ENCODE measurements at places on chromosomes 7 and 10.

GRCh38 chr7:54967377-54967776, 51.4 kb upstream of the EGFR start:
- DNase-seq = no peak
- H3K4me3 ChIP-seq = no peak overlapping the region
- H3K27me3 ChIP-seq = no peaks in the 10 kb centered on the region
- H3K4me1 ChIP-seq = no peaks in the 10 kb centered on the region

DNA sequence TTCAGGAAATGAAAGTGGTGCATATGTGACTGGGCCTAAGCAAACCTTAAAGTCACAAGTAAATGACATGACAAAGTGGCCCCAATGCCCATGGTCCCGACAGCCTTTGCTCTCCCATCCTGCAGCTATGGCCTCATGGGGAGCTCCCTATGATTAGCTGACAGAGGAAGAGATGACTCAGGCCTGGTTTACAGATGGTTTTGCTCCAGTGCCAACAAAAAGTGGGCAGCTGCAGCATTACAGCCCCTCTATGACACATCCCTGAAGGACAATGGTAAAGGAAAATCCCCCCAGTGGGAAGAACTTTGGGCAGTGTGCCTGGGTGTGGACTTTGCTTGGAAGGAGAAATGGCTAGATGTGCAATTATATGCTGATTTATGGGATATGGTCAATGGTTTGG, 105.1 kb upstream of the ADCY1 start:
- no peaks in the 10 kb centered on the region for H3K4me1 ChIP-seq
- no peaks in the 10 kb centered on the region for H3K36me3 ChIP-seq
- H3K27ac ChIP-seq = no peak overlapping the region
- no peak for DNase-seq
- H3K4me3 ChIP-seq = no peak overlapping the region
- H3K27me3 ChIP-seq = no peaks in the 10 kb centered on the region

GRCh38 chr10:30169342-30169741, 110.0 kb upstream of the JCAD start:
- H3K36me3 ChIP-seq = no peaks in the 10 kb centered on the region
- H3K4me3 ChIP-seq = no peak overlapping the region
- no peaks in the 10 kb centered on the region for H3K27me3 ChIP-seq
- DNase-seq = no peak

DNA sequence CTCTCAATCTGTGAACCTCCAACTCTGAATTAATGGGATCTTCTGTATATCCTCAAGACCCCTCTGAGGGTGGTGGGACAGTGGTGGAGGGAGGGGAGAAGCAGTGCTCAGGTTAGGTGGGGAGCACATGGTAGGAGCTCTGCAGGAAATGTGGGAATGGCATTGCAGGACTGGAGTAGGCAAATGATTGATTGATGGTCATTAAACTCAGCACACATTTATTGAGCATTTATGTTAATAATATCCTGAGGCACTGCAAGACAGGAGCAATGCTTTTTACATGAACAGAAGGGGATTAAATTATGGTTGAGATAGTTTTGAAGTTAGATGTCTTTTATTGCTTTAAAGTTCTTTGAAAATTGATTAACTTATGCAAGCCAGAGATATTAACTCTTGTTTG, 14.1 kb downstream of the BMPER start:
- H3K27ac ChIP-seq = no peak overlapping the region
- no peak overlapping the region for H3K4me3 ChIP-seq
- DNase-seq = no peak
- no peaks in the 10 kb centered on the region for H3K4me1 ChIP-seq

- no peaks in the 10 kb centered on the region for H3K27me3 ChIP-seq
- no peak for DNase-seq
- H3K4me1 ChIP-seq = no peaks in the 10 kb centered on the region
- no peaks in the 10 kb centered on the region for H3K36me3 ChIP-seq
Observed at GRCh38 chr7:130683026-130683425, 3.3 kb downstream of the TSGA13 start.

DNA sequence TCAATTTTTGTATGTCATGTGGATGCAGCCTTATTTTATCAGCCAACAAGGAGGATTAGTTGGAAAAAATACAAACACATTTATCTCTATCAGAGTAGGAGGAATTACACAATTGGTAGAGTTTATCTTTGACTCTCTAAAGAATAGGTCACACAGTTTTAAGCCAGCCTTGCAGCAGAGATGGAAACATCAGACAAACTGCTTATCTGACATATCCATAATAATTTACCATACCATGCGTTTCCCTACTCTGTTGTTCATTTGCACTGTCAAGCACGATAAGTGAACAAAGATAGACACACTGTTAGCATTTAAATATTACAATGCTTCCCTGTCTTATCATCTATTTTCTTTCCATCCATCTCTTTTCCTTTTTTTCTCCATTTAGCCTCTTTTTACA, 283.7 kb upstream of the SMIM30 start:
- no peak overlapping the region for H3K27ac ChIP-seq
- no peak for DNase-seq
- no peaks in the 10 kb centered on the region for H3K36me3 ChIP-seq
- no peak overlapping the region for H3K4me3 ChIP-seq

- no peak overlapping the region for H3K4me3 ChIP-seq
- H3K27me3 ChIP-seq = no peaks in the 10 kb centered on the region
- no peak for DNase-seq
- H3K27ac ChIP-seq = no peak overlapping the region
Observed at GRCh38 chr10:69899727-69900595, 98.3 kb downstream of the COL13A1 start.

GRCh38 chr7:112926018-112926417, 135.8 kb upstream of the TMEM168 start:
- no peak overlapping the region for H3K4me3 ChIP-seq
- no peaks in the 10 kb centered on the region for H3K4me1 ChIP-seq
- DNase-seq = no peak
- H3K36me3 ChIP-seq = no peaks in the 10 kb centered on the region
- H3K27ac ChIP-seq = no peak overlapping the region
- H3K27me3 ChIP-seq = no peaks in the 10 kb centered on the region

DNA sequence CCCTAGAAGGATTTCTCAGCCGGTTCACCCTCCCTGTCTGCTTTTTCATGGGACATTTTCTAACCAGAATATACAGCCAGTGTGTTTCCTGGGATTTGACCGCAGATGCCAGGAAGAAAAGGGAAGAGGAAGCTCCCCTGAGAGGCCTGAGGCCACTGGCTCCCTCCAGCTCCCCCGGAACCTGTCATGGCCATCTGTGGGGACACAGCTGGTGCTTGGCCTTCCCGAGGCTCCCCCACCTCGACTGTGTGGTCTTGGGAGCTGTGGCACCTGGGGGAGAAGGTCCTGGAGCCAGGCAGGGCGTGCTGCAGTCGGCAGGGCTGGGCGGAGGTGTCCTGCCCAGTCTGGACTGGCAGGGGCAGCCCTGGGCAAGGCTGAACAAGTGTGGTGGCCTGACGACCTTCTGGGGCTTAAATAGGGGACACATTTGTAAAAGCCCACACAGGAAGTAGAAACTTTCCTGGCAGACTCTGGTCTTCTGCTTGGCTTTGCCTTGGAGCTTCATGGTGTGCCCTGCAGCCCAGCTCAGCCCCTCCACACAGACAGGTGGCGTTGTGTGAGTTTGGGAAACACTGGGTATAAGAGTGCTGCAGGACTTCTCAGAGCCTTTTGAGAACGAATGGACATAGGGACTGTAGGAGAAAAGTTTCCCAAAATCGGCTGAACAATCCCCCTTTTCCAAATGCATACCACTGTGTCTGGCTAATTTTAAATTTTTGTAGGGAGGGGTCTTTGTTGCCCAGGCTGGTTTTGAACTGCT, 6.8 kb downstream of the BRI3 start:
- no peak overlapping the region for H3K27ac ChIP-seq
- no peaks in the 10 kb centered on the region for H3K36me3 ChIP-seq
- H3K4me3 ChIP-seq = no peak overlapping the region
- H3K27me3 ChIP-seq = no peaks in the 10 kb centered on the region

GRCh38 chr7:101562531-101563197, 66.4 kb downstream of the MYL10 start:
- DNase-seq = no peak
- H3K4me3 ChIP-seq = no peak overlapping the region
- no peak overlapping the region for H3K27ac ChIP-seq
- no peaks in the 10 kb centered on the region for H3K36me3 ChIP-seq
- no peaks in the 10 kb centered on the region for H3K27me3 ChIP-seq
- no peaks in the 10 kb centered on the region for H3K4me1 ChIP-seq

GRCh38 chr7:151017953-151018420, 6.3 kb downstream of the ATG9B start:
- H3K27me3 ChIP-seq = no peaks in the 10 kb centered on the region
- DNase-seq = peak; percentile 79
- no peaks in the 10 kb centered on the region for H3K36me3 ChIP-seq
- peaks cover 4% of the 10 kb centered on the region for H3K4me1 ChIP-seq
- H3K4me3 ChIP-seq = peak overlapping the region; percentile 31

DNA sequence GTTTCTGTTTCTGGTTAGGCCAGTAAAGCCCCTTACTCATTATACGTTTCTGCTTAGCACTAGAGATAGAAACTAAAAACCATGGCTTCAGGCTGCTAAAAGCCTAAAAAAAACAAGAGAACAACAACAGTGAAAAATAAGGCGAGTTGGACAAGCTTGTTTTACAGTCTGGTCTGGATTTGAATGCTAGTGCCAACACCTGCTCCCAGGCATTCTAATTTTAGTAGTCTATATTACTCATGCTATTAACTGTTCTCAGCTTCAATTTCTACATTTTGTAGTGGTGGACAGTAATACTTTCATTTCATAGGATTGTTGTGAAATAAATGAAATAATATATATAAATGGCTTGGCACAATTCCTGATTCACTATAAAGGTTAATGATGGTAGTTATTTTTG, 108.5 kb downstream of the HBP1 start:
- DNase-seq = no peak
- no peaks in the 10 kb centered on the region for H3K36me3 ChIP-seq
- no peaks in the 10 kb centered on the region for H3K4me1 ChIP-seq
- H3K4me3 ChIP-seq = no peak overlapping the region
- H3K27me3 ChIP-seq = no peaks in the 10 kb centered on the region

DNA sequence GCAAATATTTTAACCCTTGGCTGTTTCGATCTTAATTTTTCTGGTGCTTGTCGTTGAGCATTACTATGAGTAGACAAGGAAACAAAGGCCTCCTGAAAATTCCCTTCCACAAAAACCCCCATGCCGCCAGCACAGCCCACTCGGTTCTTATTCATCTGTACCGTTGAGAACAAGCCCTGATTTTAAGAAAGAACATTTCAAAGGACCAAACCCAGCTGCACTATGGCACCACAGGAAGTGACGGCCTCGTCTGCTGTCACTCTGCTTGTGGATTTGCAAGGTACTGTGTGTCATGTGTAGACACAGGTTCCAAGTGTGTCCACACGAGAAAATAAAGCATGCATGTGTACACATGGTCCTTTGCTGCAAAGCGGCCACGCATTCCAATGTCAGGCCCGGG, 285.2 kb downstream of the DNAJB6 start:
- H3K4me1 ChIP-seq = no peaks in the 10 kb centered on the region
- no peak overlapping the region for H3K4me3 ChIP-seq
- no peaks in the 10 kb centered on the region for H3K27me3 ChIP-seq

DNA sequence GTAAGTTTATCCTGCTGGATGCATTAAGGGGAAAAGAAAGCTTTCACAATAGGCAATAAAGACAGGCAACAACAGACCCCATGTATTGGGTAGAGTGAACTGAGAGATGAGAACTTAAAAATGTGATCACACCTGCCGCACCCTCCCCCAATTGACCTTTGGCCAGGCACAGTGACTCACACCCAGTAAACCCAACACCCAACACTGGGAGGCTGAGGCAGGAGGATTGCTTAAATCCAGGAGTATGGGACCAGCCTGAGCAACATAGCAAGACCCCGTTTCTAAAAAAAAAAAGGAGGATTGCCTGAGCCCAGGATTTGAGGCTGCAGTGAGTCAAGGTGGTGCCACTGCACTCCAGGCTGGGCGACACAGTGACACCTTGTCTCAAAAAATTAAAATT, 86.9 kb downstream of the MPP7 start:
- H3K4me1 ChIP-seq = no peaks in the 10 kb centered on the region
- H3K36me3 ChIP-seq = no peaks in the 10 kb centered on the region
- H3K27me3 ChIP-seq = no peaks in the 10 kb centered on the region
- no peak for DNase-seq
- H3K27ac ChIP-seq = no peak overlapping the region

DNA sequence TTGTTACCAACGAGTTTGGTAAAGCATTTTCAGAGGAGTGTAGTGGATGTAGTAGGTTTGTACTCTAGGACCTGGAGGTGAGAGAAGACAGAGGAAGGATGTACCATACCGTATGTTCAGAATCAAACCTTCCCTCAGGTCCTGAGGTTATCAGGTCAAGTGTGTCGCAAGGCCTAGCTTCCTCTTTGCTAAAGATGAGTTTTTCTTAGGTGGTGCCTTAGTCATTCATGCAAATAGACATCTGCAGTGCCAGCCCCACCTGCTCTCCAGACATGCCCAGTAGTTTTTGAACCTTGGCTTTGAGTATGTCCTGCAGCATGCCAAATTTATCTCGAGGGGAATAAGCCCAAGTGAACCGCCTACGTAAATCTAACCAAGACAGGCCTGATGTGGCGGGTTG, 71.3 kb downstream of the HDAC9 start:
- no peaks in the 10 kb centered on the region for H3K36me3 ChIP-seq
- no peak overlapping the region for H3K4me3 ChIP-seq
- no peak overlapping the region for H3K27ac ChIP-seq
- no peak for DNase-seq

- H3K4me1 ChIP-seq = no peaks in the 10 kb centered on the region
- no peak overlapping the region for H3K27ac ChIP-seq
- no peak overlapping the region for H3K4me3 ChIP-seq
- H3K27me3 ChIP-seq = no peaks in the 10 kb centered on the region
Observed at GRCh38 chr10:3132036-3133025, 40.3 kb downstream of the PITRM1 start.

- no peaks in the 10 kb centered on the region for H3K36me3 ChIP-seq
- peaks cover 19% of the 10 kb centered on the region for H3K4me1 ChIP-seq
- H3K27ac ChIP-seq = peak overlapping the region; percentile 59
- no peak overlapping the region for H3K4me3 ChIP-seq
- peak; percentile 73 for DNase-seq
Observed at GRCh38 chr7:106421181-106421762, 136.5 kb upstream of the NAMPT start.

GRCh38 chr7:122887198-122887597, 938 bp upstream of the CADPS2 start:
- H3K27me3 ChIP-seq = no peaks in the 10 kb centered on the region
- peak overlapping the region; percentile 85 for H3K4me3 ChIP-seq
- H3K36me3 ChIP-seq = no peaks in the 10 kb centered on the region
- H3K4me1 ChIP-seq = peaks cover 9% of the 10 kb centered on the region
- H3K27ac ChIP-seq = peak overlapping the region; percentile 88
